Left lobe of liver (tissue), 2 donors: ENCODE measurements at places on chromosomes 11 and 22. TPM values are rescaled to one million over a fixed set of nuclear protein-coding genes. Genes with fewer than 3 reads are reported as not detected.

Gene LUZP2
- not detected for total RNA-seq

Gene TMEM135
- 18.2 TPM for total RNA-seq

Gene VSIG10L2
- not detected for total RNA-seq

Gene GNAZ
- total RNA-seq = 0.33 TPM
